NCI-H1092 (cell line): ENCODE measurements at places on chromosomes 4 and X.
A peak's percentile ranks its signal among the peaks of the same experiment; 100 is the strongest.

GRCh38 chrX:13401724-13402123 lies 81.9 kb upstream of the ATXN3L start:
- no peak for DNase-seq

GRCh38 chr4:113908829-113909228 lies 70.6 kb downstream of the ARSJ start:
- DNase-seq, result no peak

DNA sequence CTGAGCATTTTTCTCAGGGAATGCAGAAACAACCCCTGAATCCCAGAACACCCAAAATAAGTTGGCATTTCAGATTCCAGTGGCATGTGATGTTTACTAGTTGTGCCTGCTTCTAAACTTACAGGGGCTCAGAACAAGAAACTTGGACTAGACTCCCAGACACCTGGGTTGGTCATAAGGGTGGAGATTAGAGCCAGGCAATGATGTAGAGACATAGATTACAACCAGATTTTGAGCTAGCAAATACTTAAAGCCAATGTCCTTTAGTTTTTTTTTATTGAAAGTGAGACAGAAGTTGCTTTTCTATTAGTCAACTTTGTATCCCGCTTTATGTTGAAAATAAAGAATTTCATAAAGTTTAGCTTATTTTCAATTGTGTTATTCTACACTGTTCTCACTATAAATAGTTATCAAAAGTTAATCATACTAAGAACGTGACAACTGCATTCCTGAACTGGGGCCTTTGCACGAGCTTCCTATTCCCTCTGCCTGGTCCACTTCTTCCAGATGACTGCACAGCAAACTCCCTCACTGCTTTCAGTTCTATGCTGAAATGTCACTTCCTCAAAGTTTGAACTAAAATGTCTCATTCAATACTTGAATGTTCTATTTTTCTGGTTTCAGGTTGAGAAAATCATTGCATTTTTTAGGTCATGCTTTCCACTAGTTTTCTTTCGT lies 224.7 kb upstream of the PPP1R2C start:
- DNase-seq, result no peak

DNA sequence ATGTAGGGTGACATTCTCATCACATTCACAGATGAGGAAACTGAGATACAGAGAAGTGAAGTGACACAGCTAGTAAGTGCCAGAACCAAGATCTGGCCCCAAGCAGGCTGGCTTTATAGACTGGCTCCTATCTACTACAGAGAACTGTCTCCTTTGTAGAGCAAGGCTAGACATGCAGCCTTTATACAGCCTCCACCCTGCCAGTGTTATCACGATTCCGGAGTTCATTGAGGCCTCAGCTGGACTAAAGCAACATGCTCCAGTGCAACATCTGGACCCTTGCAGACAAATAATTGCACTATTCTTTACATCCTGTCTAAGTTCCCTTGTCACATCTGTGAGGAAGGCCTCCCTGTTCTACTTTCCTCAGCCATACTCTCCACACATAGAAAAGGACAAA lies 58.0 kb upstream of the XIAP start:
- DNase-seq, result no peak

GRCh38 chrX:64352081-64352480 lies 43.2 kb downstream of the MTMR8 start:
- no peak for DNase-seq

DNA sequence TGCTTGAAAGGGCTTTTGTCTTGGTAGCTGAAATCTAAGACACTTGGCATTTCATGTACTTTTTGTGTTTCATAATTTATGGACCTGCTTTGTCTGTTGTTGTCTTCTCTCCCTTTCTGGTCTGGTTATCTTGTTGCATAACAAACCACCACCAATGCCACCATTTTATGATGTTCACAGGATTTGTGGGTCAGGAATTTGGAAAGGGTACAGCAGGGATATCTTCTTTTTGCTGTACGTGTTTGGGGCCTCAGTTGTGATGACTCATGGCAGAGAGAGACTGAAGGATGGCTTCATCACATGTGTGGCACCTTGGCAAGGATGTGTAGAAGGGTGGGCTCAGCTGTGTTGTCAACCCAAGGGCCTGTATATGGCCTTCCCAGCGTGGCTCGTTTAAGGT lies 35.2 kb downstream of the KDM6A start:
- DNase-seq, result no peak

GRCh38 chr4:73252001-73252400 lies 6.6 kb downstream of the ANKRD17 start:
- DNase-seq, result no peak

GRCh38 chr4:145773581-145774234 lies 93.8 kb downstream of the C4orf51 start:
- no peak for DNase-seq

GRCh38 chr4:25172961-25173915 lies 13.0 kb upstream of the SEPSECS start:
- no peak for DNase-seq

GRCh38 chrX:75151827-75152592 lies 4.1 kb downstream of the ABCB7 start:
- no peak for DNase-seq

DNA sequence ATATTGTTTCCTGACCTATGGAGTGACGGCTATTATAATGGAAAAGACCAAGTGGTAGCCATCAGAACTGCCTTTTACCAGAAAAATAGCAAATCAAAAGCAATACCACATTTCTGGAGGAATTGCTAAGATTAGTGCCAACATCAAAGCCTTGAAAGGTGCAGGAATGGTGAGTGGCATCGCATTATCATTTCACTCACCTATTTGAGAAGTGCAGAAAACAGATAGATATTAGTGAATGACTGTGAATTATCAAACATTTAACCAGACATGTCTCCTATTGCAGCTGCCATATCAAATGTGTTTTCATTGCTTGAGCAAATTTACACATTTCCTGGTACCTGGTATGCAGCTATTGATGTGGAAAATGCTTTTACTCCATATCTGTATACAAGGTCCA lies 1638.1 kb upstream of the PABPC4L start:
- DNase-seq, result no peak

- DNase-seq, result no peak
These were observed at the start of gene CXCL9 for GRCh38 chr4:76007089-76007862. TSS of gene CXCL9 (minus strand) at chr4:76007509. CDS start at chr4:76007449, 60 bp downstream.

DNA sequence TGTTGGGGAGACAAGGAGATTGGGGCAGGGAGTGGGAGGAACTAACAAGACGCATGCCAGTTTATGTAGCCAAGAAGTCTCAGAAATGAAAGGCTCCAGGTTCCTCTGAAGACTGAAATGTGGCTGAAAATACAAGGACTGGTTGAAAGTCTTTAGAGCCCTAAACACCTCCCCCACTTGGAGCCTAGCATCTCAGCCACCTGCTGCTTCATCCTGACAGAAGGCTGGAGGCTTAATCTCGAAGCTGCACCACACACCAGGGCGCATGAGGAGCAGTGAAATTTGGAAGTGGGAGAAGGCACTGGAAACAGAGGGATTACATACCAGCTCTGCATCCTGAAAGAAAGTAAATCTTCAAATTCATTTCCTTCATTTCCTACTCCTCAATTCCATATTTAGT lies 160.7 kb upstream of the FTHL17 start:
- no peak for DNase-seq

DNA sequence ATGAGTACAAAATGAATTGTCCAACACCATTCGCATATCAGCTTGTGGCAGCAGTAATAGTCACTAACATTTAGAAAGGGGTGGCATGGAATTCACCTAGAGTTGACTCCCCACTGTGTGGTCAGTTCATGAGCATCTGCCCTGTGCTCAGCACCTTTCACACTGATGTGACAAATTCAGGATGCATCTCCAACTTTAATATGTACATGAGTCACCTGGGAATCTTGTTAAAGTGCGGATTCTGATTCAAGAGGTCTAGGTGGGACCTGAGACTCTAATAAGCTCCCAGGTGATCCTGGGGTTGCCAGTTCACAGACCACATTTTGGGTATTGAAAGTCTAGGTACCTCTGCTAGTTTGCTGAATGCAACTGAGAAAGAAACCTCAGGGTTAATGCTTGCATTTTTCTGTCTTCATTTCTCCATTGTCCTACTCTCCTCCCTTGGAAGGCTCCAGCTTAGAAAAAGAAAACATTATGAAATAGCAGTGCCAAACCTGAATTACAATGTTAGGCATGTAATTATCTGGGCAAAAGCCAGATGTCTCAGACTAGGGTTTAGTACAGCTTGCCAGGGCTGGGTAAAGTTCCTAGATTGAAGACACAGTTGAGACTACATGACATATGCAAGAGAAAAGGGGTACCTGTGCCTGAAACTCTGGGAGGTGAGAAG lies 32.7 kb downstream of the TMSB4X start:
- no peak for DNase-seq

- DNase-seq, result no peak
These were observed 34.6 kb upstream of the DCAF8L2 start for GRCh38 chrX:27555514-27555913.

DNA sequence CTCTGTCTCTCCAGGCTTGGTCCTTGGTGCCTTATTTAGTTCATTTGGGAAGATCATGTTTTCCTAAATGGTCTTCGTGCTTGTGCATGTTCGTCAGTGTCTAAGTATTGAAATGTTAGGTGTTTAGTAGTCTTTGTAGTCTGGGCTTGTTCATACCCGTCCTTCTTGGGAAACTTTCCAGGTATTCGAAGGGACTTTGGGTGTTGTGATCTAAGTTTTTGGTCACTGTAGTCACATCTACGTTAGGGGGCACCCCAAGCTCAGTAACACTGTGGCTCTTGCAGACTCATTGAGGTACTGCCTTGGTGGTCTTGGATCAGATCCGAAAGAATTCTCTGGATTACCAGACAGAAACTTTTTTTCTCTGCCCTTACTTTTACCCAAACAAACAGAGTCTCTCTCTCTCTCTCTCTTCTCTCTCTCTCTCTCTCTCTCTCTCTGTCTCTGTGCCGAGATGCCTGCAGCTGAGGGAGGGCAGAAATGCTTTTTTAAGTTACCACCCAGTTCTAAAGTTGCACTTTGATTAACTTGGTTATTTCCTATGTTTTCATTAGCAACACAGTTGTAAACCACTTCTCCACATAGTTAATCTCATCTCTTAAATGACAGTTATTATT lies 67.6 kb upstream of the SLC7A3 start:
- no peak for DNase-seq

- peak; percentile 42 for DNase-seq
These were observed 150.6 kb downstream of the ADAMTS3 start for GRCh38 chr4:72418458-72418857.

DNA sequence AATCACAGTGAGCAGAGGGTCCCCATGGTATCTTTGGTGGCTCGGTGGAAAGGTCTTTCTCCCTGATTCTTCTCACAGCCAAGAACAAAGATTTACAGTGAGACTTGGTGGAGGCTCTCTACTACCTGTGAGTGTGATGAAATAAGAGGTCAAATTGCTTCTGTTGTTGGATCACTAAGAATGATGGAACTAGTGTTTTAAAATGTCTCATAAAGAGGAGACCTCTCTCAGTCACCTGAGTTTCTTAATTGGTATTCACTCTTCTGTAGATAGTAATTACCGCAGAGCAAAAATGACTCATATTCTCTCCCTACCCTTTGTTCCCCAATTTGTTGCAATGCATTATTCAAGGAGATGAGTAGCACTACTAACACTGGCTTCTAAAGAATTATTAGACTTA lies 100.9 kb upstream of the TBC1D9 start:
- no peak for DNase-seq

DNA sequence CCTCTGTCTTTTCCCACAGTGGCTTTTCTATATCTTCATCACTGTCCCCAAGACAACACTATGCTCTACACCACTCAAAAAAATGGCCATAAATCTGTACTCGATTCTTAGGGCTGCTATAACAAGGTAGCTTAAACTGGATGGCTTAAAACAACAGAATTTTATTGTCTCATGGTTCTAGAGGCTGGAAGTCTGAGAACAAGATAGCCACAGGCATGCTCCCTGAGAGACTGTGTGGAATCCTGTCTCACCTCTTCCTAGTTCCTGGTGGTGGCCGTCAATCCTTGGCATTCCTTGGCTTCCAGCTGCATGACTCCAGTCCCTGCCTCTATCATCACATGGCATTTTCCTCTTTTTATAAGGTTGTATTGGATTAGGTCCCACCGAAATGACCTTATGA lies 70.7 kb upstream of the DCLK2 start:
- DNase-seq, result no peak

GRCh38 chr4:85737254-85737653 lies 262.3 kb downstream of the ARHGAP24 start:
- no peak for DNase-seq

- DNase-seq, result no peak
These were observed 53.6 kb downstream of the LAS1L start for GRCh38 chrX:65480960-65481359.

- DNase-seq, result no peak
These were observed 9.0 kb upstream of the MAB21L2 start for GRCh38 chr4:150572704-150573504.

- DNase-seq, result no peak
These were observed 97.7 kb upstream of the PTPN13 start for GRCh38 chr4:86496094-86497080.

GRCh38 chr4:15343581-15343980 lies 84.3 kb upstream of the C1QTNF7 start:
- DNase-seq, result no peak

DNA sequence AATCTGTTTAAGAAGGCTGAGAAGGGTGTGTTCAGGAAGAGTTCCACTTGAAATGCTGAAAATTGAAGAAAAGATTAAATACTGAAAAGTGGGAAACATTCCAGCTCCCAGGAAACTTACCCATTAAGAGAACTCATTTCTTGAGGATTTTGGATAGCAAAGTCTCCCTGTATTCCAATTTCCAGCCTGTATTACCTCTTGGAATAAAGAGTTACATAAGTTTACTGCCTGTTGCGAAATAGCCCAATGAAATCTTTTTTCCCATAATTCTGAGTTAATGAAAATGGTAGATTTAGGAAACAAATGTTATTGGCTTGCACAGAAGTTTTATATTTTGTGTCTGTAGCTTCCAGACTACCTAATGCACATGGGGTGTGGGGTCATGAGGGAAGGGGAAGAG lies 12.0 kb downstream of the NHSL2 start:
- DNase-seq, result no peak

DNA sequence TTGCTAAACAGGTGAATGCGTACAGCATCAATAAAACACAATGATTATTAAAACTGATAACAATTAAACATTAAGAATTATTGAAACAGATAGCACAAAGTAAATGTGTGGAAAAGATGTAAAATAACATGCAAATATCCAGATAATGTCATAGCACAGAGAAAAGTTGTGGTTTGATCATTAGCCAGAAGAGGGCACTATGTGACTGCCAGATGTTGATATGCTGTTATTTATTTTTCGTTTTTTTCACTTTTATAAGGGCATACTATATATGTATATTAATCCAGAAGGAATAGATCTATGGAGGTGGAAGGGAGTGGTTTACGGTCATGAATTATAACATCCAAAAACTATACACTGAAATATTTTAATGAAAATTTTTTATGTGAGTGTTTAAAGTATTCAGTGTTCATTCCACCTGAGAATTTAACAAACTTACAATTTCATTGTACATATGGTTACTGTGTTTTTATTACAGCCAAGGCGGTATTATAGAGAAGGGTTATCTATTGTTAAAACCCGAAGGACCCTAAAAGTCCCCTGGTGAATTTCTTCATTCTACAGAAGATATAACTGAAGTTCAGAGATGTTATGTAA lies 211.9 kb upstream of the UGT8 start:
- no peak for DNase-seq

- peak; percentile 29 for DNase-seq
These were observed 944 bp downstream of the FUNDC2 start for GRCh38 chrX:155027509-155028066.
